NCI-H446 (cell line): ENCODE measurements at places on chromosomes 12 and 14.
A peak's percentile ranks its signal among the peaks of the same experiment; 100 is the strongest.

- DNase-seq: no peak
Observed at GRCh38 chr14:65237023-65237814, 134.9 kb upstream of the MAX start.

DNA sequence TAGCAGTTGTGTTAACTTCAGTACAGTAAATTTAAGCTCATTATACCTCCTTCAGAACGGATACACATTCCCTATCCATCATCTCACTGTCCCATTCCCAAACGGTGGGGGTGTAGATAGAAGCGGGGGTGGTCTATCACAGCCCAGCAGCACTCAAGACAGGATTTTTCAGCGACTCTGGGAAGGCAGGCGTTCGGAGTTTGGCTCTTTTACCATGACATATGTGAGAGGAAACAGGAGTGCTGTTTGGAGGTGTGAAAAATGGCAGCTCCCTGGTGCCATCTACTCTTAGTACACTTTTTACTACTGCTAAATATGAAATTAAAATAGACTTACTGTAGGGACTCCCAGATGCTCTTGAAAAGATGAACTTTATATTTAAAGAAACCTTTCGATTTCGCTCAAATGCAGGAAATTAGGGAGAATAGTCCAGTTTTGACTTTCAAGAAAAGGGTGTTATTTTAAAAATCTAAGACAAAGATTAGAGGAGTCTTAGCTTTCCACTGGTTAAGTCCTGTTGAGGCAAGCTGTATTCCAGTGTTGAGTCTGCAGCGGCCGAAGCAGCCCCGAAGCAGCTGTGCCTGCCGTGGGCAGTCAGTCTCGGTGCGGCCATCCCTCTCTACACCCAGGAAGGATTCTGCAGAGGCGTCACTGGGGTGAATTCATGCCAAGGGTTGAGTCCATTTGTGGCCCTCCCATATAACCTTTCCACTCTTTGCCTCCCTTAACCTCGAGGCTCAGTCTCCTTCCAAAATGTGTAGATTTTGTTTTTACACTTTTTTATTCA is 42.1 kb downstream of the KCNMB4 start:
- no peak for DNase-seq

GRCh38 chr14:102344485-102344884 is 18.2 kb downstream of the CINP start:
- DNase-seq: no peak

- DNase-seq: no peak
Observed at GRCh38 chr14:74401504-74402241, 24.3 kb downstream of the SYNDIG1L start.

DNA sequence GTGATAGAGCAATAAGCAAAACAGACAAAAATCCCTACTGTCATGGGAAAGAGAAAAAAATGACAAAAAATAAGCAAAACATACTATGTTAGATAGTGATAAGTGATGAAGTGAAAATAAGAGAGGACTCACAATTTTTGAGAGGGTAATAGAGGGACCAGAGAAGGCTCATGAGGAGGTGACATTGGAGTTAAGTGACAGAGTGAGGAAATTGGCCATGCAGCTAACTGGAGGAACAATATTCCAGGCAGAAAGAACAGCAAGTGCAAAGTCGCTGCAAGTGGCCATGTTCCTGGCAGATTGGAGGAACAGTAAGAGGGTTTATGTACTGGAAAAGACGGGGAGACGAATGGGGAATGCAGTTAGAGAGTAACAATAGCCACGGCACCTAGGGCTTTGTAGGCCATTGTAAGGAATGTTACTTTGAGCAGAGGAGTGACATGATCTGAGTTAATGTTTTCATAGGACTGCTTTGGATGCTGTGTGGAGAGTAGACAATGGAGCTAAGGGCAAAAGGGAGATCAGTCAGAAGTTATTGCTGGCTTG is 1.4 kb upstream of the SAV1 start:
- no peak for DNase-seq

DNA sequence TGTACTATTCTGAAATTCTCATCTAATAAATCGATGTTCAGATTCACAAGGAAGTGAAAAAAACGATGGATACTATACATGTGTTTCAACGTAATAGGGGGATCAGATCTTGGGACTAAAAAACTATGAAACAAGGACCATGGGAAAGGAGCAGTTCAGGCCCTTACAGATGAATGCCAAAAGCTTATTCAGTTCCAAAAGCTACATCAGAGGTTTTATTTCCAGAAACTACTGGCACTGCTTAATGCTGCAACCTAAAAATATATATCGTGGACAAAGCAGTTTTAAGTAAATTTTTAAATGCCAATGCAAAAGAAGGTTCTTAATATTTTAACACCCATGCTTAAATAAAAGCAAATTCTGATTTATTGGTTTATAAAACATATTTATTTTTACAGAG is 38.5 kb downstream of the LRIG3 start:
- DNase-seq: no peak

- no peak for DNase-seq
Observed at GRCh38 chr14:59695198-59695597, 118.6 kb upstream of the CCDC175 start.

- DNase-seq: no peak
Observed at GRCh38 chr12:30989754-30990153, 63.2 kb downstream of the TSPAN11 start.

GRCh38 chr12:52498946-52499345 is 5.9 kb upstream of the KRT6A start:
- no peak for DNase-seq

- peak; percentile 79 for DNase-seq
Observed at GRCh38 chr12:54988402-54989054, 4.0 kb upstream of the TESPA1 start.

GRCh38 chr12:63777340-63777739 is 2.4 kb upstream of the RXYLT1 start:
- DNase-seq: no peak

DNA sequence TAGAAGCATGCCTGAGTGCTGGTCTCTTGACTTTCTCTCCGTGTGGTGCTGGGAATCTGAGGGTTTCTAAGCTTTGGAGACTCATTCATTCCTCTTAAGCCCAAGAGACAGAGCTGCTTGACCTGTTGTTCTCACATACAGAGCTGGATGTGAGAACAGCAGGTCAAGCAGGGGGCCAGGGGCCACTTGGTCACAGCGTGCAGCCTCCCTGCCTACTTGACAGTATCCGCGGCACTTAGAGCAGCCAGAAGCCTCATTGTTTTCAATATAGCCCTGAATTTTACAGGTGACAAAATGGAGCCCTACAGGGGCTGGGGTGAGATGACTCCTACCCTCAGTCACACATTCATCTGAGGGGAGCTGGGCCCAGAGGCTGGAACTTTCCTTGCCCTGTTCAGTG is 88.9 kb downstream of the ESRRB start:
- DNase-seq: no peak
